ENCODE measurements at places on chromosomes 12 and 14.

DNA sequence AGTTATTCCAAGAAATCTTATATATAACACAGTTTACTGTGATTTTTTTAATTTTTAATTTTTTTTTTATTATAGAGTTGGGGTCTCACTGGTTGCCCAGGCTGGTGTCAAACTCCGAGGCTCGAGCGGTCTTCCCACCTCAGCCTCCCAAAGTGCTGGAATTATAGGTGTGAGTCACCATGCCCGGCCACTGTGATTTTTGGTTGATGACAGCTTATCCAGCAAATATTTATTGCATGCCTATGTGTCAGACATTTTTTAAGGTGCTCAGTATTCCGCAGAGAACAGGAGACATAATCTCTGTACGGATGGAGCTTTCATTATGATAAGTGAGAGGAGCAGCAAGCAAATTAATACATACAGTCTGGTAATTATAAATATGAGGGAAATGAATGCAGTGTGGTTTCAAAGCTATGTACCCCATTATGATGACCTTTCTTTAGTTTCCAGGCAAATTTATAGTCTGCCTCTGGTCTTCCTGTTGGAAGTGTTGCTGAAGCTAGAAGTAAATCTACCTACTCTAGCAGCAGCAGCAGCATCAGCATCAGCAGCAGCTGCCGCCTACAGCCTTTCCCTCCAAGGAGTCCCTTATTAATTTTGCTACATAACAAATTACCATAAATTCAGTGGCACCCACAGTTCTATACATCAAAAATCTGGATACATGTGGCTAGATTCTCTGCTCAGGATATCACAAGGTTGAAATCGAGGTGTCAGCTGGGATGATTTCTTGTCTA, 32.3 kb downstream of the FRS2 start:
- no peak for DNase-seq

GRCh38 chr14:87869619-87870583, 123.1 kb downstream of the GALC start:
- DNase-seq: no peak

- no peak for DNase-seq
Measured at GRCh38 chr12:95726903-95727302, 63.7 kb downstream of the NTN4 start.

DNA sequence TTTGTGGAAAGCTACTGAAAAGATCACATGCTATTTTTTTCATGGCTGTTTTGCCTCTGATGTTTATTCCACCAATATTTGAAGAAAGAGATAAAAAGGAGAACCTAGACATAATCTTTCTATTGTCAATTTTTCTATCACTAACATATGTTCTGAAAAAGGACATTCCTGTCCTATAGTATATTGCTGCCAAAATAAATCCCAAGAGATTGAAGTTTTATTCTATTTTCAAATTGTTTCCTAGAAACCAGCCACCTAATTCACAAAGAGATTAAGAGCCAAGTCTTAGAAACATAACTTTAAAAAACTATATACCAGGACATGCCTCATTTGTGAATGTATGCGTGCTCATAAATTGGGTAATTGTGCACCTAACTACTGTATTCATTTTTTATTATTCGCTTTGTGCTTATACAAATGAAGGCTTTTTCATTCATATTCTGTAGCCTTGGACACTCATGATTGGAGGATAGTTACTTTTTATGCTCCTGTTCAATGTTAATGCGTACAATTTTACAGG, 200.7 kb downstream of the FUT8 start:
- DNase-seq: no peak

- no peak for DNase-seq
Measured at GRCh38 chr12:3897371-3897971, 24.3 kb upstream of the PARP11 start.

- DNase-seq: peak; percentile 33
Measured at GRCh38 chr14:68316078-68316868, 476.6 kb downstream of the ZFP36L1 start.

- no peak for DNase-seq
Measured at GRCh38 chr14:69443296-69443805, 41.2 kb upstream of the PLEKHD1 start.

GRCh38 chr12:84676787-84677186, 235.8 kb downstream of the SLC6A15 start:
- no peak for DNase-seq

GRCh38 chr12:98126637-98127335, 388.6 kb upstream of the TMPO start:
- DNase-seq: peak; percentile 34

DNA sequence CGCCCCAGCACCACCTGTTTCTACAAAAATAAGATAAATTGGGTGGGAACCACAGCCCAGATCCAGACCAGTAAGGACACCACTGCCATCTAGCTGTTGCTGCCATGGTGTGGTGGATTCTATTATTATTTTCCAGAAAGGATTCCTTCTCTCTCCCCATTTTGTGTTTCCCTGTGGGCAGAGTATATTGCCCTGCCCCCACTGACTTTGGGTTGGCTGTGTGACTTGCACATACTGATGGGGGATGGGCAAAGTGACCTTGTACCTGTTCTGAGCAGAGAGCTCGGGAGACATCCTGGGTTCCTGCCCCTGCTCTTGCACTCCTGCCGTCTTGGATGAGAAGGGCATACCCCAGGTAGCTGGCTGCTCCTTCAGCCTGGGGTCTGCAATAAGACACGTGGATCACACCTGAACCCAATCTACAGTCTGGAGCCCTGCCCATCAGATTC, 24.3 kb downstream of the MOAP1 start:
- peak; percentile 59 for DNase-seq

- no peak for DNase-seq
Measured at GRCh38 chr14:97874394-97874793, 1077.2 kb downstream of the VRK1 start.

DNA sequence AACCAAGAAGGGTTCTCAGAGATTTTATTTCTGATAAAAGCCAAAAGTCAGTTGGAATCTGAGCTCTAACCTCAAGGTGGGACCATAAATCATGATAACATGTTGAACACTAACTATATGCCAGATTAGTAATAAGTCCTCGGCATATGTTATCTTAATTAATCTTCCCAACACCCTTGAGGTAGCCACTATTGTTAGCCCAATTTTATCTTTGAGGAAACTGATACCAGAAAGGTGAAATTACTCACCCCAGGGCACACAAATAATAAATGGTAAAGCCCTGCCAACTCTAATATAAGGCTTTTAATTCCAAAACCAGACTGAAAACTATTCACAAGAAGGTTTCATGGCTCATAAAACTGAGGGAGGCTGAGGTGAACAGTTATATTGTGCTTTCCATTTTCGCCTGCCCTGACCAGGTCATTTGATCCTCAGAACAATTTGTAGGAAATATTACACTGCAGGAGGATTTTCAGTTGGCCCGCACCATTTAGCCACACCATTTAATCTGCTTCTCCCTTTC, 16.1 kb upstream of the NUAK1 start:
- no peak for DNase-seq

DNA sequence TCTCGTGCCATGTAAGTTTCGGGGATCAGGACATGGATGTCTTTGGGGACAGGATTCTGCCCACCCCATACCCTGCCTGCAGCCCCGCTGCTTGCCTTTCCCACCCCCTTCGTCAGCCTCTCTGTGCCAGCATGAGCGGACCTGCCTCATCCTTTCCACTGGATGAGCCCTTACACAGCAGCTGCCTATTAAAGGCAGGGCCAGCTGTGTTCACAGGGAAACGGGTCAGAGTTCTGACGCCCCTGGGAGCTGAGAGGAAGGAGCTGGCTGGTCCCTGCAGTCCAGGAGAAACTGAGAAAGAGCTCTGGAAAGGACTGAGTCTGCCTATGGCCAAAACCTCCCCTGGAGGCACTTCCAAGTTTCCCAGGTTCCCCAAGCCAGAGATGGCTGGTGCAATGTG, 83.5 kb upstream of the NCOR2 start:
- no peak for DNase-seq

GRCh38 chr14:101365329-101366158, 195.8 kb upstream of the DIO3 start:
- no peak for DNase-seq

- peak; percentile 61 for DNase-seq
Measured at GRCh38 chr12:53676656-53677015, 753 bp upstream of the ATP5MC2 start.

DNA sequence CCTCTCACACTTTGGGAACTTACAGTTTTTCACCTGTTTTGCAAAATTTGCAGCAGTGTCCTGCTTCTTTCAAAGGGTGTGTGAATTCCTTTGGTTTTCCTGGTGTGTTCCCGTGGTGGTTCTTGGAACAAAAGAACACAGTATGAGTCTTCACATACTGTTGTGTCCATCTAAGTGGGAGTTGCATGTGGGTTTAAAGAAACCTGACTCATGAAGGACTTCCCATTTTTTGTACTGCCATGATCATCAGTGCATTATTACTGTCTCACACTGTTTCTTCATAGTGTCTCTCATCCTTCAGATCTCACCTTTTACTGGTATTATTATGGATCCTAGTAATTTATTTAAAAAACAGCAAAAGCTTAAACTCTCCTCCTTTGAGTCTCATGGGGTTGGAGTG, 3.8 kb upstream of the GZMH start:
- no peak for DNase-seq

DNA sequence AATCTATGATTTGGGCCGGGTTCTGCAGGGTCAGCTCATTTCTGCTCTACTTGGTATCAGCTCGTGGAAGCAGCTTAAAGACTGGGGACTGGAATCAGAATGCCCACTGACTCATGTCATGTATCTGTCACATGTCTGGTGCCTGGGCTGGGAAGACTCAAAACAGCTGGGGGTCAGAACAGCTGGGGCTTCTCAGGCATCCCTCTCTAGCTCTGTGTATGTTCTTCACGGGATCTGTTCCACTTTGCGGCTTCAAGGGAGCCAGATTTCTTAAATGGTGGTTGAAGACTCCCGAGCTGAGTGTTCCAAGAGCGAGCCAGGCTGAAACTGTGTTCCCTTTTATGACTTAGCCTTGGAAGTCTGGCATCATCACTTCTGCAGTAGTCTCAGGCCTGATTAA, 11.9 kb downstream of the AEBP2 start:
- no peak for DNase-seq

DNA sequence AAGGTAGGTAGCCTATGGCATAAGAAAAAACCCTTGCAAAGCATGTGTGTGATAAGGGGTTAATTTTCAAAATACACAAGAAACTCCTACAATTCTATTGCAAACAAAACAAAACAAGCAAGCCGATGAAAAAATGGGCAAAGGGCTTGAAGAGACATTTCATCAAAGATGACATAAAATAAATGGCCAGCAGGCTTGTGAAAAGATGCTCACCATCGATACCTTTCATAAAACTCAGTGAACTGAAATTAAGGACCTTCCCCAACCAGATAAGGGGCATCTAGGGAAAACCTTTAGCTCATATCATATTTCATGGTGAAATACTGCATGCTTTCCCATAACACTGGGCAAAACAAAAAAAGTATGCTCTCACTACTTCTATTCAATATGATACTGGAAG, 131.2 kb downstream of the PPM1H start:
- DNase-seq: no peak

GRCh38 chr12:70813559-70813958, 107.0 kb downstream of the PTPRR start:
- DNase-seq: no peak

- no peak for DNase-seq
Measured at GRCh38 chr12:115403689-115404088, 719.7 kb upstream of the TBX3 start.

- DNase-seq: no peak
Measured at GRCh38 chr14:61381553-61381952, 60.2 kb downstream of the PRKCH start.

DNA sequence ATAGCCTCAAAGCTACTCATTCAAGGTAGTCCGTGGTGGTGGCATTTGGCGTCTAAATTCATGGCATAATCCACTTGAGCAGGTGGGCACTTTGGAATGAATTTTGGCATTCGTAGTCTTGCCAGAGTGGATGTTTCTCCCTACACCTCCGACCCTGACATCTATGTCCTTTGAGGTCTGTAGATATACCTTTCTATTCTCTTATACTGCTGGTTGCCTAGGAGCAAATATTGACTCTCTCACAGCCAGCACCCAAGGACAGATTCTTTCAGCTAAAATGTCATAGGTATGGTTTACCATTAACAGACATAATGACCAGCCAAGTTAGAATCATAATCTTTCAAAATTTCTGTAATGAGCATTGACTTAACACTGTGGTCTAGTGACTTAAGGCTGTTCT, 47.4 kb upstream of the FLRT2 start:
- peak; percentile 46 for DNase-seq

Data from HuH-7 (cell line).